ENCODE measurements at places on chromosomes 16 and 17. TPM values are rescaled to one million over a fixed set of nuclear protein-coding genes. Genes with fewer than 3 reads are reported as not detected.

GRCh38 chr17:64778240-64779097 lies 116.4 kb upstream of the SMURF2 start:
- no peak for DNase-seq

The SLC52A1 gene
- total RNA-seq = 0.36 TPM

The CACNG3 gene
- not detected for total RNA-seq

DNA sequence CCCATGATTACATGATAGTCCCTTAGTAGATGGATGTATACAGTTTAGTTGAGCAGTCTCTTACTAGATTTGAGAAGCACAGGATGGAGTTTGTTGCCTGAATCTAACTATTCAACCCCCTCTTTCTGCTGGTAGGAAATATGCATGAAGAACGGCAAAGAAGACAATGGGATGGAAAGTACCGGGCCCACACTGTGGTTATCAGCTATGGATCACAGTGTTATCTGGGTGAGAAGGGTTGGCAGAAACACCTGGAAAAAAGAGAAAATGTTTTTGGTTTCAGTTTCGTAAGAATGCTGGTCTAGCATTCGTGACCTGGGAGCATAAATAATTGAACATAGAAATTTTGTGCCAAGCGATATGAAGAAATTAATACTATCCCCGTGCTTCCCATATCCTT lies 53.1 kb downstream of the ANKFN1 start:
- DNase-seq = no peak

DNA sequence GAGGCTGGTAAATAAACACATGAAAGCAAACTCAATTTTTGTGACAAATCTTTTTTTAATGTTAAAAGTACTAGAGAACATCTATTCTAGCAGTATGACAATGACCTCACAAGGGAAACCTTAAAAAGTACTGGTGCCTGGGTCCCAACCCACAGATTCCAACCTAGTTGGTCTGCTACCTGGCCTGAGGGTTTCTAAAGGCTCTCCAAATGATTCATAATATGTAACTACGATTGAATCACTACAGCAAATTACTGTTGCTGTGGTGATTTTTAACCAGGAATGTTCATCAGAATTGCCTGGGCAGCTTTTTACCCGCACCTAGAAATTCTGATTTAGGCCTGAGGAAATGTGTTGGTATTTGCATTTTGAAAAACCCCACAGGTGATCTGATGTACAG lies 26.1 kb downstream of the CDR2 start:
- no peak for DNase-seq

DNA sequence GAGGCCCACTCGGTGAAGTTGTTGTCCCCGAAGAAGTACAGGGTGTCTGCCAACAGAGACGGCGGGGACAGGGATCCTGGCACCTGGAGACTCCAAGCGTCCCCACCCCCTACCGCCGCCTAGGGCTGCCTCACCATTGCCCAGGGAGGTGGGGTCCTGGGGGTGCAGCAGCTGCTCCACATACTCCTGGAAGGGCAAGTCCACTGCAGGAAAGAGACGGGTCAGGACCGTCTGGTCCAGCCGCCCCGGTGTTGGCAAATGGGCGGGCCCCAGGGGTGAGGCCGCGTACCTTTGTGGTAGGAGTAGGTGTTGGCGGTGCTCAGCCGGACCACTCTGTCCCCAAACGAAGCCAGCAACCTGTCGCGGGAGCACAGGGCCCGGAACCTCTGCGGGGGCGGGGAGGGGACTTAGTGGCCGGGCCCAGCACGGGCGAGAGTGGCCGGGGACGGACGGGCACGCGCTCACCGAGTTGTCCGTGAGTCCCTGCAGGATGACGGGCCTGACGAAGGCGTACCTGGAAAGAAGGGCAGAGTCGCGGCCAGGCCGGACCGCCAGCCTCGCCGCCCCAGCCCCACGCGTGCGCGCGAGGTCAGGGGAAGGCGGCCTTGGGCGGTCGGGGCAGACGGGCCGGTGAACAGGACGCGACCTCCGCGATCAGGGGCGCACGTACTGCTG lies 601 bp downstream of the JMJD8 start:
- DNase-seq = no peak
